ENCODE measurements at places on chromosomes 4 and X.

- no peak for DNase-seq
Measured at GRCh38 chrX:153662266-153662665, 11.3 kb downstream of the PNCK start.

- no peak for DNase-seq
Measured at GRCh38 chrX:12949927-12950656, 24.8 kb upstream of the TMSB4X start.

DNA sequence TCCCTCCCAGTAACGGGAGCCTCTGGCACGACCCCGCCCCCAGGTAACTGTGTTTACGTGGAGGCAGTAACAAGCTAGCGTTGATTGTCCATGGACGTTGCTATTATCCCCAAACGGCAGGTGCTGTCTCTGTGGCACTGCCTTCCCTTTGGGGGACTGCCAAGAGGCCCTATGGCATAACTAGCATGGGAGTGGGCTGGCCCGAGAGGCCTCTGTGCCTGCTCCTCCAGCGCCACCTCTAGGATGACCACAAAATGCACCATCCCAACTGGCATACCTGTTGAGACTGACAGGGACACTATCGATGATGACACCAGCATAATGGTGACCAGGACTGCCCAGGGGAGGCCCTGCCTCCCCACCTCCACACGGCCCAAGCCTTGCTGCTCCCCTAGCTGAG, 1.5 kb downstream of the SRPK3 start:
- peak; percentile 58 for DNase-seq

GRCh38 chr4:74772783-74773182, 21.5 kb downstream of the BTC start:
- DNase-seq: no peak

DNA sequence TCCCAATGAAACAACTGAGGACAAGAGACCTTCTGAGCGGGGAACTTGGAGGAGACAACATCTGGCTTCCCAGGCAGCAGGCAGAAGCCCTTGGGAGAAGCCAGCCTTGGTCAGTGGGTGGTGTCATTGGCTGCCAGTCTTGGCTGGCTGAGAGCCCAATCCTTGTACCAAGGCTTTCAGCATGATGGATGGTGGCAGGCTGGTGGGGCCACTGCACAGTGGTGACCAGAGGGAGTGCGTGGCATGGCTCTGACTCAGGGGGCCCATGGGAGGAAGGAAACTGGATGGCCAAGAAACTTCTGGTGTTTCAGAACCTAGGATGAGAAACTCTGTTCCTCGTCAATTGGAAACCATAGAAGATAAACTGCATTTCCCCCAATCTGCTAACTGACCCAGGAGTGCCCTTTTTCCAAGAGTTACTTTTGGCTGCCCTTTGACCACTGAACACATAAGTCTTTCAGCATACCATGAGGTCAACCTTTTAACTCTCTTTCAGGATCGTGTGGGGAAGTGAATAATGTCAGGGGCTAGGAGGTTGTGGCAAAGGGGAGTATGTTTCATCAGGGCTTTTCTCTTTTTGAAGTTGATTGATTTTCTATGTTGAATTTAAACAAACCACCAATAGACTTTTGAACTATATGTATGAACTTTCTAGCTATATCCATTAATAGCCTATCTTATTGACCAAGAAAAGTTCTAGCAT, 60.9 kb downstream of the SOWAHB start:
- no peak for DNase-seq

DNA sequence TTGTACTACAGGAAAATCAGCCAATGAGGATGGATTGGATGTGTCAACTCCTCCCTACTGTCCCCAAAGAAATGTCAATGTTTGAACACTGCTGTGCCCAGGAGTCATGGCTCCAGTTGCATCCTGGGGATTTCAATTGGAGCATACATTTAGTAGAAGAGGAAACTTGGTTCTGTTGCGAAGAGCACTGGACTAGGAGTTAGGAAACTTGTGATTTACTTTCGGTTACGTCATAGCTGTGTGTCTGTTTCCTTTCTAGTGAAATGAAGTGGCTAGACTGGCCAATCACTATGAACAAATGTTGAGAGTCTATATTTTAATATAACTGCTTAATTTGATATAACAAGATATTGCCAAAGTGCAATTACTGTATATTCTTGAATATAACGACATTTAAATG, 35.2 kb downstream of the ARL9 start:
- DNase-seq: no peak

GRCh38 chr4:168604496-168605373, 107.9 kb downstream of the PALLD start:
- no peak for DNase-seq

GRCh38 chr4:184574861-184575260, 74.4 kb downstream of the CASP3 start:
- DNase-seq: no peak

- no peak for DNase-seq
Measured at GRCh38 chr4:134780244-134780643, 578.7 kb upstream of the PABPC4L start.

DNA sequence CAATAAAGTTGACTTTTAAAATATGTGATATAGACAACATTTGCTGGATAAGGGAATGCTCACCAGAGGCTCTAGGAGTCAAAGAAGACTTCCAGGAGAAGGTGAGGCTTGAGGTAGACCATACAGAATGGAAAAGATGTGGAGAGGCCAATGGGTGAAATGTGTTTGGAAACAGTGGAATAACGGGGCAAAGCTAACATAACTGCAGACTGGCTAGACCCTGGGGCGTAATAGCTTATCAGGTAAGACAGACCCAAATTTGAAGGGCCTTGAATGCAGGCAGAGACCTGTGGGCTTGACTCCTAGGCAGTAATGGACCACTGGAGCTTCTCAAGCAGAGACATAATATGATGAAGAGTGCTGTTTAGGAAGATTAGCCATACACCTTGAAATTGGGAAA, 25.4 kb downstream of the GPC3 start:
- no peak for DNase-seq
